IMR-90 (cell line): ENCODE measurements at places on chromosomes 3 and 15. TPM values are rescaled to one million over a fixed set of nuclear protein-coding genes. Genes with fewer than 3 reads are reported as not detected.

Gene GPR156
- total RNA-seq = 0.18 and 0.28 TPM in 2 replicates

Gene RHCG
- not detected in 2 replicates for total RNA-seq

Gene TTLL13
- not detected in 2 replicates for total RNA-seq

Gene BNIP2
- 47.3 and 108 TPM in 2 replicates for total RNA-seq

Gene CFAP100
- total RNA-seq = not detected in 2 replicates

Gene USP8
- total RNA-seq = 52.2 and 61.7 TPM in 2 replicates

Gene ACTRT3
- total RNA-seq = 2.5 TPM in 2 replicates

Gene ATP2B2
- total RNA-seq = under 0.01 TPM in 1 of 2 replicates, not detected in the other

Gene TM4SF18
- under 0.01 TPM in 1 of 2 replicates, not detected in the other for total RNA-seq

Gene IGSF11
- total RNA-seq = 0.18 TPM in 1 of 2 replicates, not detected in the other

Gene CHRNA5
- 0.54 and 1.4 TPM in 2 replicates for total RNA-seq

GRCh38 chr3:17320266-17320665 is 422.2 kb downstream of the TBC1D5 start:
- DNase-seq = peak; percentile 20

DNA sequence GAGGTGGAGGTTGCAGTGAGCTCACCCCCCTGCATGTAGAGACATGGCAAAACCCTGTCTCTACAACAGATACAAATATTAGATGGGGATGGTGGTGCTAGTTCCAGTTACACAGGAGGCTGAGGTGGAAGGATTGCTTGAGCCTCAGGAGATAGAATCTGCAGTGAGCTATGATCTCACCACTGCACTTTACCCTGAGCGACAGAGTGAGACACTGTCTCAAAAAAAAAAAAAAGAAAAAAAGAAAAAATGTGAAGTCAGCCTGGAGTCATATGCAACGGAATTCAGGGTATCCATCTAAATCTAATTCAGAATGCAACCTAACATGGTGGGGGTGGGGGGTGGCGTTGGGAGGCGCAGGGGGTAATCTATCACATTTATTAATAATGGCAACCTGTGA is 37.1 kb upstream of the NR2F2 start:
- DNase-seq = peak; percentile 46

GRCh38 chr3:184639351-184639750 is 72.5 kb downstream of the MAGEF1 start:
- no peak for DNase-seq

- no peak for DNase-seq
These were observed 35.8 kb upstream of the HERC1 start for GRCh38 chr15:63869371-63870042.

DNA sequence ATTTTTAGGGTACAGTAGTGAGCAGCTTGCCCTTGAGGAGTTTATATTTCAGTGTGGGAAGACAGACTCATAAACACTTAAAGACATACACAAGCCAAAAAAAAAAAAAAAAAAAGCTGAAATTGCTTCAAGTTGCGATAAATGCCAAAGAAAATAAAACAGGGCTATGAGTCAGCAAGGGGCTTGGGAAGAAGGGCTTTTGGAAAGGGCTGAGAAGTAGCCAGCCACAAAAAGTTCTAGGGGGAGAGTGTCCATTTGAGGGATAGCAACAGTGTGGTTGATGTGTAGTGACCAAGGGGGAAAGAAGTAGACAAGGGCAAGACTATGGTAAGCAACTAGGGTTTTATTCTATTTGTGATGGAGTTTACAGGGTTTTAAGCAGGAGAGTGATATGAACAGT is 185.5 kb downstream of the ADAMTS9 start:
- DNase-seq = peak; percentile 86

DNA sequence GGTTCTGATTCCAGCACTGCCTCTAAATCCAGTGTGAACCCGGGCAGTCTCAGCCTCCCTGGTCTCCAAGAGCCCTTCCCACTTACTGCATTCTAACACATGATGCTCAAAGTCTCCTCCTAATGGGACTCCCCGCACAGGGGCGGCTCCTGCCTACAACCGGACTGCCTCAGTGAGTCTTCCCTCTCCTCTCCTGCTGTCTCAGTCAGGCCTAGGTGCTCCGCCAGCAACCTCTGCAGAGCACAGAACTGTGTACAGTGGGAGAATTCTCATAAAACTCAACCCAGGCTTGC is 28.9 kb downstream of the TBC1D2B start:
- DNase-seq = no peak

- no peak for DNase-seq
These were observed 31.6 kb upstream of the SEMA3F start for GRCh38 chr3:50123394-50124051.

- DNase-seq = no peak
These were observed 319.9 kb upstream of the GRM7 start for GRCh38 chr3:6540981-6541380.

DNA sequence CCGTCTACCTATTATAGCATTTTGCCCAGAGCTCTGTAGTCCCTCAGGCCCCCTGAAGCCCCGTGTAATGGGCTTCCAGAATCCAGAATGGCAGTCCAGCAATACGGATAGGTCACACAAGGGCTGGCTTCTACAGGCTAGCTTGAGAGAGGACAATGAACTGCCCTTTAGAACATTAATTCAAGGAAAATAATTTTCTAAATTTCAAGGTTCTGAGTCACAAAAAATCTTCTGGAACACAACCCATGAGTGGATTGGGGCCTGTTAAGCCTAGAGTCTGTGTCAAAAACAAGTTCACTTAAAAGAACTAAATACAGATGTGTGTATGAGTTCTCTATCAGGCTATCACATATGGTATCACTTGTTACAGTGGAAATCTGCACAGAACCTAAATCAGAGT is 28.8 kb downstream of the DCP1A start:
- peak; percentile 69 for DNase-seq

DNA sequence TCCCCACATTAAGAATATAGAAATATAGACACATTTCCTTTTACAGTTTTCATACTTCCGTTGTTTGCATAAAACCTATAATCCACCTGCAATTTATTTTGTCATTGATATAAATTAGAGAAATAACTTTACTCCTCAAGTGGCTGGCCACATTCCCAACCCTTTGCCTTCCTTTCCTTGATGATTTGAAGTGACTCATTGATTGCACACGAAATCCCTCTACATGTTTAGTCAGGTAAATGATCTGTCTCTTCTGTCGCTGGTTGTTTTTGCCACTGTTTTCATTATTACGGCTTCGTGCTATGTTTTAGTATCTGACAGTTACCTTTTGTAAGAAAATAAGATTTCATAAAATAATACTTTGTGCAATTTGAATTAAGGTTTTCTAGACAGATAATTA is 272.2 kb upstream of the NR2E3 start:
- DNase-seq = peak; percentile 28

- no peak for DNase-seq
These were observed 11.2 kb downstream of the PLA2G4B start for GRCh38 chr15:41849861-41850260.

DNA sequence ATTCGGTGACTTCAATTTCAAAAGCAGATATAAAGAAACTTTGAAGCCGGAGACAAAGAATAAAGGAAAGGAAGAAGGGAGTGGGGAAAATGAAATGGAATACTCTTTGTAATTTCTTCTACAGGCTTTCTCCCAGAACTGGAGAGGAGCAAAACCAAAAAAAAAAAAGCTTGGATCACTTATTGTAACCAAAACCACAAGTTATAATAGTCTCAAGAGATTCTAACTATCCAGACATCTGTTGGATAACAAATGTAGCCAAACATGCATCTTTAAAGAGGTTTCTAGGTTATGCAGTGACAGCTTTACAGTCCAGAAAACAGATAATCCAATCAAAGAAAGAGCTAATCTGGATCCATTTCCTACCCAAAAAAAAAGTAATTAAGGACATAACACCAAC is 36.2 kb downstream of the VGLL3 start:
- no peak for DNase-seq

DNA sequence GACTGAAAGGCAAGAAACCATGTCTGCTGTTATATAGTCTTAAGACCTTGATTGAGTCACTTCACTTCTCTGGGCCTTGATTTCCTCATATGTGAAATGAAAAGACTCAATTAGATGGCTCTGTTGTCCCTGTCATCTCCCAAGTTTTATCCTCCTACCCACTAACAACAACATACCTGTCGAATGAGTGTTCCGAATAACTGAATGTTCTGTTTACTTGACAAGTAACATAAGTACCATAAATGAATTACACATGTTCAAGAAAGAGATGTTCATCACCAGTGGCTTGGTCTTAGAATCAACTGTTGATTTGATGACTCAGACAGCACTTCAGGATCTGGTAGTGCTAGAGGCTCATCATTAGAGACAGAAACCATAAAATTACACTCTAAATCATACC is 311.7 kb downstream of the VPS13C start:
- DNase-seq = no peak

- no peak for DNase-seq
These were observed 22.4 kb upstream of the CILP start for GRCh38 chr15:65233696-65234095.

DNA sequence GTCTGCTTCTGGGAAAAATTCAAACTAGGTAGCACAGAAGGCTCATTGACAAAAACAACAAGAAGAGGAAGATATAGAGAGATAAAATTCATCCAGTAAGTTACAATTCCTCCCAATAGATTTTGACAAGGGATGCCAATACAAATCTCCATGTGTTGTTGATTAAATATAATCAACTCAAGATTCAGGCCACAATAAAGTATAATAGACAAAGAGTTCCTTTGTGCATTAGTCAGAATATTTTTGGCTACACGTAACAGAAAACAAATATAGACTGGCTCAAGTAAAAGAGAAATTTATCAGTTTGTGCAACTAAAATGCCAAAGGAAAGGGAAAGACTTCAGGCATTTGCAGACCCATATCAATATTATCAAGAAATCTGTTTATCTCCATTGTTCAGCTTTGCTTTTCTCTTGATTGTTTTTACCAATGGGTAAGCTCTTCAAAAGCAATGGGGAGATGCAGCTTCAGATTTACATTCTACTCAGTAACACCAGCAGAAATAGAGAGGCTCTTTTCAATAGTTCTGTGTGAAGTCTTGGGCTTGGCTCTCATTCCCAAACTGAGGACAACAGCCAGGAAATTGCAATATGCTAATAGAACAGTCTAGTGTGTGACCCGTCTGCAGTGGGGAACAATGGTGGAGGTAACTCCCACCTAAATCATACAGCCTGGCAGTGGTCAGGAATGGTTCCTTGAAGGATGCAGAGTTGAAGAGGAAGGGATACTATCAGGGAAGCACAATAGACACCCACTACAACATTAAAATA is 77.6 kb upstream of the PROK2 start:
- DNase-seq = no peak

- DNase-seq = no peak
These were observed 883 bp downstream of the MAGEF1 start for GRCh38 chr3:184710870-184711492.

GRCh38 chr3:197394464-197395321 is 96.3 kb upstream of the DLG1 start:
- DNase-seq = peak; percentile 99

DNA sequence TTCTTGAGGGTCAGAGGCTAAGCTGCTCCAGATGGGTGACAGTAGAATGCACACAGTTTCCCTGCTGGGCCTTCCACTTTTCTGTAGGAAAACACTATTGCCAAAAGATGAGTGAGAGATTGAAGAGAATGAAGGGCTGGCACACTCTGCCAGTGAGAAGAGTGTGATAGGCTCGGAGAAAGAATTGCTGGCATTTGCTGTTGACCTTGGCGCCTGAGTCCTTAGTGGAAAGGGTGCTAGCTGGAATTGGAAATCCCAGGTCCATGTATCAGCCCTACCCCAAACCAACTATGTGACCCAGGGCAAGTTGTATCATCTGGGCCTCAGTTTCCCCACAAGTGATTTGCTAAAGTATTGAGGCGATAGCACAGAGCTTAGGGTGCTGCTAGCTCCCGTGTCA is 60.1 kb upstream of the DCLK3 start:
- no peak for DNase-seq

- DNase-seq = no peak
These were observed 128.0 kb upstream of the CRBN start for GRCh38 chr3:3307491-3307890.

GRCh38 chr3:75192146-75192616 is 471.9 kb upstream of the FRG2C start:
- DNase-seq = peak; percentile 36

GRCh38 chr15:45662375-45662774 is 27.5 kb downstream of the SQOR start:
- no peak for DNase-seq

DNA sequence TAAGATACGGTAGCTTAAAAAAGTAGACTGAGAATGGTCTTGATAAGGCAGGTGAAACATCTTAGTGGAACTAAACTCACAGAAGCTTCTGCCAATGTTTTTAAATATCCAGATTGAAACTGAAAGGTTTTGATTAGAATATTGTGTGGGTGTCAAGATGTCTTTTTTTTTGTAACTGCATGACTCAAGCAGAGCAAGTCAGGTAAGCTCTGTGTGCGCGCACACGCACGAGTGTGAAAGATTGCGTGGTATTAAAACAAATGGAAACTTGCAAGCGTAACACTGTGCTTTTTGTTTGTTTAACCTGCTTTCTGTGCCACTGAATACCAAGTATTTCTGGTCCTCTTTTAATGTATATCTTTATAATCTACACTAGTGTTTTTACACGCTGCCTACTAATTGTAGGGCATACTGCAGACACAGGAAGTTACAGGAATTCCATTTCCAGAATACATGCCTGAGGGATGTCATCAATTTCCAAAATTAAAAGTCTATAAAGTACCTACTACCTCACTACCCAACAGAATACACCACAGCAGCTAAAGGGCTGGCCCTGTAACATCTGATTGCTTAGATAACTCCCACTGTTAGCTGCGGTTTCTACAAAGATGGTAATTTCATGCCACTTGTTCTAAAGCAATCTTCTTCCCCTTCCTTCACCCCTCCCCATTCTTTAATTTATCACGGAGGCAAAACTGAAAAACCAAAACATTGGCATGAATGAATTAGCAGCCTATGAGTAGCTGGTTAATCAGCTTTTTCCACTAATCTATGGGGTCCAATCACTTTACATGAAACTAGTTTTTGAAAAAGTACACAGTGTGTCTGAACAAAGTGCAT is 472.8 kb downstream of the SHQ1 start:
- DNase-seq = no peak

DNA sequence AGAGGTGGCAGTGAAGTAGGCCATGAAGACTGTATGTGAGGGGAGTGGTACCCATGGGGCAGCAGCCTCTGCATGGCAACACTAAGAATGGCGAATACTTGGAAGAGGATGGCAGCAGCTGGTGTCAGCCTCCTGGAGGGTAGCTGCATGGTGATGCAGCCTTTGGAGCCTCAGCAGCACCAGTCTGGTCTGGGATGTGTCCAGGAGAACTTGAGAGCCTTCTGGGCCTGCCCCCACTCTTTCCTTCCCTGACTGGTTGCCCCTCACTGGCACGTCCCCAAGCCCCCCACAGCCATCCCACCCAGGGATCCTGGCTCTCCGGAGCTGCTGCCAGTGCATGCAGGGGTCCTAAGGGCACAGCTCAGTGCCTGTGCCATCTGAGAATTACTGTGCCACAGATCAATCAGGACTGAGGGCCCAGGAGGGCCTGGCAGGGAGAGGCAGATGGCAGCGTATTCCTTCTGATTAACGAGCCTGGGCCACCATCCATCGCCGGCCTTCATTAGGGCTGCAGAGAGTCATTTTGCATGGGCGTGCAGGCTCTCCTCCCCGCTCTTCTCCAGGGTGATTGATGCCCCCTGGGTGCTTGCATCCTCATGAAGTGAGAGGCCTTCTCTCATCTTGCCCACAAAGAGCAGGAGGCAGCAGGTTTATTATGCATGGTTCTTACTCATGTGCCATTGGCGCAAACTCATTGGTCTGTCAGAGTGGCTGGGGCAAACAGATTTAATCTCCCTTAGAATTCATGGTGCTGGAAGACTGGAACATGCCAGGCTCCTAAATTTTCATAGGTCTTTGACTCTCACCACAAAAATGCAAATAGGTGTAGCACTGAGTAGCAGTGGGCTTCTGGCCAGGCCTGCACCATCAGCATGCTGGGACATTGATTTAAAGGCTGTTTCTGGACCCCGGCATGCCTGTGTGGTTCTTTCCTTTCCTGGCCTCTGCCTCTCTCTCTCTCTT is 116.8 kb downstream of the EPHB1 start:
- no peak for DNase-seq
